Naive thymus-derived CD4-positive, alpha-beta T cell (primary cell): ENCODE measurements at places on chromosomes 6 and 20. TPM values are rescaled to one million over a fixed set of nuclear protein-coding genes. Genes with fewer than 3 reads are reported as not detected.

GRCh38 chr6:167589615-167589940, 237.1 kb upstream of the AFDN start:
- no peak overlapping the region for H3K4me3 ChIP-seq
- H3K27me3 ChIP-seq: no peaks in the 10 kb centered on the region
- no peak overlapping the region for H3K27ac ChIP-seq
- no peak for DNase-seq

GRCh38 chr6:134683783-134684422, 266.0 kb downstream of the ALDH8A1 start:
- no peaks in the 10 kb centered on the region for H3K36me3 ChIP-seq
- H3K27me3 ChIP-seq: no peaks in the 10 kb centered on the region
- H3K27ac ChIP-seq: no peak overlapping the region
- DNase-seq: no peak
- H3K4me1 ChIP-seq: no peaks in the 10 kb centered on the region

DNA sequence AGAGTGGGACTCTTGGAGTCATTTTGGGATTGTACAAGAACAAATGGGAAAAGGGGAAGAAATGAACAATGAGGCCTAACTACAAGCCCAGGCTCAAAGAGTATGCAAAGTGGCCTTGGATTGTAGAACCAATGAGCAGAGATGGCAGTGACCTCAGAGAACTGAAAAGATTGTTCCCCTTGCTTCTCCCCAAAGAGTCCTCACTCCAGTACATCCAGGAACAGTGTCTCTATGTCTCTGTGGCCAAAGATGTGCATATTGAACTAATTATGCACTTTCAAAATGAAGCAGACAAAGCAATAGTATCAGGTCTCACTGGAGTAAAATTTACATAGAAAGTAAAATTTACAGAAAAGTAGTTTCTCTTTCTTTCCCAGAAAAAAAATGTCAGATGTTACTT, 81.0 kb downstream of the SMLR1 start:
- H3K4me3 ChIP-seq: no peak overlapping the region
- H3K27ac ChIP-seq: no peak overlapping the region
- no peaks in the 10 kb centered on the region for H3K36me3 ChIP-seq
- no peak for DNase-seq
- H3K4me1 ChIP-seq: peaks cover 4% of the 10 kb centered on the region
- H3K27me3 ChIP-seq: no peaks in the 10 kb centered on the region

- no peak for DNase-seq
- H3K4me1 ChIP-seq: peaks cover 18% of the 10 kb centered on the region
- no peaks in the 10 kb centered on the region for H3K36me3 ChIP-seq
- H3K4me3 ChIP-seq: no peak overlapping the region
Measured at GRCh38 chr6:134352786-134353480, 35.0 kb upstream of the SGK1 start.

DNA sequence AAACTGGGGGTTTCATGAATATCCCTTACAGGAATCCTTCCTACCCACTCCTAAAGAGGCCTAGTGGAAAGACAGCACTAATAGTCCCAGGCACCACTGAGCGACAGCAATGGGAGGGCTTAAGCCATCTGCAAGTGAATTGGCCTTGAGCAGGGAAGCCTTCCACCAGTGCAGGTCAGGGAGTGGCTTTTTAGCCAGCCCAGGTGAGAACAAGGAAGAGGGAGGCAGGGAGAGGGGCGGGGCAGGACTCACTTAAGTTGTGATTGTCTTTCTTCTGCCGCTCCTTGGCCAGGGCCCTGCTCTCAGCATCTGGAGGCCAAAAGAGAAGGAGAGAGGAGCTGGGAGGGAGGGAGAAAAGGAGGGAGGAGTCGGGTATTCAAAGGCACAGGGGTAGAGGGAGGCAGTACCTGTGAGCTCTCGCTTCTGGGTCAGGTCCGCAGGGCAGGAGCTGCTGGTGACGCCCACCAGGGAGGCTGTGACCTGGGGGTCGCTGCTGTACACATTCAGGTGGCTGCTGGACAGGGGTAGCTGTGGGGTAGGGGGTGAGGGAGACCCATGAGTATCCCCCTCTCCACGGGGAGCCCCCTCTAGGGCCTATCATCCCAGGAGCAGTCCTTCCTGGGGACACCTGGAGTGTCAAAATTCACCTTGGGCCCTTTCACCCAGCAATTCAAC, 47.8 kb downstream of the TFEB start:
- peaks cover 8% of the 10 kb centered on the region for H3K36me3 ChIP-seq
- H3K4me3 ChIP-seq: no peak overlapping the region
- H3K27ac ChIP-seq: no peak overlapping the region
- peaks cover 4% of the 10 kb centered on the region for H3K4me1 ChIP-seq

Gene TMEM244
- not detected for polyA plus RNA-seq

Gene NNAT
- polyA plus RNA-seq: not detected
